Naive thymus-derived CD4-positive, alpha-beta T cell (primary cell): ENCODE measurements at places on chromosomes 1 and 21.

GRCh38 chr1:2288816-2289536, 60.9 kb downstream of the SKI start:
- DNase-seq: no peak

DNA sequence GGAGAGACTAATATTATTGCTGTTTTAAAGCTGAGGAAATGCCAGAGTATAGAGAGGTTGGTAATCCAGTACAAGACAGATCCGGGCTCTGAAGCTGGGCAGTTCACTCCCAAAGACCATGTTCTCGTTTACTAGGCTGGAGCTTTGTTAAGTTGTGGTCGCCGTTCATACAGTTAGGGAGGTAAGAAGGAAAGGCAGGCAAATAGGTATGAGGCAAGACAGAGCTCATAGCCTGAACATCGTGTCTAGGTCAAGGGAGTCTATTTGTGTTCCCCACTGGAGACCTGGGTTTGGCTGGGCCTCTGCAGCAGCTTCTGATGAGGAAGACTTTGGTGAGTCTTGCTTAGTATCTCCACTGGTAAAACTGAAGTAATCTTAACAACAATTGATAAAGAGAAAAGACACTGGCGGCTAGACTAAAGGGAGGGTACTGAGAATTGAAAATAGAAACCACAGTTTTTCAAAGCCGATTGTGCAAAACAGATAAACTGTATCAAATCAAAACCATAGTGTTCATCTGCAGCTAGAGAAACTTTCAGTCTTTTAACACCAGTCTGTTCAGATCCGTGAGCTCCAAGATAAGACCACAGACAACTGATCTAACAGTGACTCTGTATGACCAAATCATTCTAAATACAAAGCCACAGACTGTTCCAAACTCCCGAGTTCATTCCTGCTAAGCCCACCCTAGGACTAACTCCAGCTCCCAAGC, 217.0 kb upstream of the FAM78B start:
- no peak for DNase-seq

- peak; percentile 75 for DNase-seq
Observed at GRCh38 chr21:42107881-42108553, 36.9 kb downstream of the UMODL1 start.

GRCh38 chr1:1085171-1085841, 11.2 kb upstream of the RNF223 start:
- DNase-seq: no peak

DNA sequence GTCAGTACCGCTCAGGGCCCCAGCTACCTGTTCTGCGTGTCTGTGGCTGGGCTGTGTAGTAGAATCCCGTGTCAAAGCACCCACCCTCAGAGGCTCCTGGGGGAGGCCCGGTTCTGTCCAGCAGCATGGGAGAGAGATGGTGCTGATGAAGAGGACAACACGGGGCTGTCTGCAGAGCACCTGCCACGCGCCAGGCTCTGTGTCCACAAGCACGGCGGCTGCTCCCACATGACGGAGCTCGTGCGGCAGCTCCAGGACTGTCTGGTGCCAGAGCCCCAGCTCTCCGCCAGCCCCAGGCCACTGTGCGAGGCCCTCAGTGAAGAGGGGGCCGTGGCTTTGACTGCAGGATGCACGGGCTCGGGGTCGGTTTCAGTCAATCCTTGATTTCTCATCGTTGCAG, 42.0 kb upstream of the TSPEAR start:
- DNase-seq: no peak

DNA sequence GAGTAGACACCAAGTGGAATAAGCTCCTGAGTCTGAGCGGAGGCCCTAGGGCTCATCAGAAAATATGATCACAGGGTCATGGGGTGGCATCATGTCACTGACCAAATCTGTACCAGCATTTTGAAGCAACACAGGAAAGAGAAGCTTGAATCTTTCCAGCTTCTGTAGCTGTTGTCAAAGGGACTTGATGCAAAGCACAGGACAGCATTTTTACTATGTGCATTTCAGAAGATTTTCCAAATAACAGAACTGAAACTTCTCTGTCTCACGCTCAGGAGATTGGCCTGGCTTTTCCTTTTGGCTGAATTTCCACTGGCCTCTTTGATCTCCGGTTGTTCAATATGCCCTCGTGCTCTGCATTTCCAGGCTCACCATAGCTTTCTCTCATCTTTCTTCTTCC, 127.2 kb upstream of the ATP1B1 start:
- DNase-seq: no peak

- no peak for DNase-seq
Observed at GRCh38 chr1:160375788-160376524, 9.1 kb downstream of the NHLH1 start.

GRCh38 chr1:239025997-239026694, 360.2 kb upstream of the CHRM3 start:
- no peak for DNase-seq

GRCh38 chr1:224262373-224263054, 67.5 kb downstream of the NVL start:
- no peak for DNase-seq

DNA sequence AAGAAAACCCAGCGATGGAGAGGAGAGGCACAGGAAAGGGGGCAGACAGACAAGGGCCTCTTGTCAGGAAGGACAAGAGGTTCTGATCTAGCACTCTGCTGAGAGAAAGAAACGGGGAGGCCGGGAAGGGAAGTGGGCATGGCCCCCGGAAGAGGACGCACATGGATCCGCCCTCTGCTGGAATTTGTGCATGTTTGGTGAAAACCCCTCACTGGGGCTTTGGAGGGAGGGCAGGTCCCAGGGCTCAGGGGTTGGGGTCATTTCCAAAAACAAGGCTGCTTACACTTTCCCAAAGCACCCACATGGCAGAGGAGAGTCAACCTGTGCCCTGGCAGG, 32.4 kb upstream of the ECE1 start:
- DNase-seq: no peak

GRCh38 chr21:43775795-43776430, at the start of gene CSTB:
CSTB (minus strand) TSS chr21:43776308; CDS start chr21:43776269, 39 bp downstream.
- peak; percentile 78 for DNase-seq

- DNase-seq: no peak
Observed at GRCh38 chr21:40331804-40332203, 464.6 kb downstream of the PCP4 start.

GRCh38 chr1:234515411-234515810, 36.4 kb upstream of the TARBP1 start:
- no peak for DNase-seq

- DNase-seq: no peak
Observed at GRCh38 chr1:20848162-20848561, 61.1 kb upstream of the HP1BP3 start.

- DNase-seq: no peak
Observed at GRCh38 chr1:22259551-22260282, 116.8 kb upstream of the WNT4 start.

GRCh38 chr1:183761871-183762270, 43.0 kb upstream of the RGL1 start:
- no peak for DNase-seq

DNA sequence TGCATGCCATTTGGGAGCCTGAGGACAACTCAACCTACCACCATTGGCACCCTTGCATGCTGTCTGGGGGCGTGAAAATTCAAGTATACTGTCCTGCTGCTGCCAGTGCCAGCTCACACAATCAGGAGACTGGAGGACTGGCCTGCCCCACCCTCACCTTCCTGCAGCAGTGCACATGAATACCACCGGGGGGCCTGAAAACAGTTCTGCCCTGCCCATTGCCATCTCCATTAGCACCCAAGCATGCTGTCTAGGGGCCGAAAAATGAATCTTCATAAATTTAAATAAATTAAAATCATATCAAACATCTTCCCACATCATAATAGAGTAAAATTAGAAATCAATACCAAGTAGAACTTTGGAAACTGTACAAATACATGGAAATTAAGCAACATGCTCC, 322.1 kb upstream of the TMPRSS15 start:
- no peak for DNase-seq

DNA sequence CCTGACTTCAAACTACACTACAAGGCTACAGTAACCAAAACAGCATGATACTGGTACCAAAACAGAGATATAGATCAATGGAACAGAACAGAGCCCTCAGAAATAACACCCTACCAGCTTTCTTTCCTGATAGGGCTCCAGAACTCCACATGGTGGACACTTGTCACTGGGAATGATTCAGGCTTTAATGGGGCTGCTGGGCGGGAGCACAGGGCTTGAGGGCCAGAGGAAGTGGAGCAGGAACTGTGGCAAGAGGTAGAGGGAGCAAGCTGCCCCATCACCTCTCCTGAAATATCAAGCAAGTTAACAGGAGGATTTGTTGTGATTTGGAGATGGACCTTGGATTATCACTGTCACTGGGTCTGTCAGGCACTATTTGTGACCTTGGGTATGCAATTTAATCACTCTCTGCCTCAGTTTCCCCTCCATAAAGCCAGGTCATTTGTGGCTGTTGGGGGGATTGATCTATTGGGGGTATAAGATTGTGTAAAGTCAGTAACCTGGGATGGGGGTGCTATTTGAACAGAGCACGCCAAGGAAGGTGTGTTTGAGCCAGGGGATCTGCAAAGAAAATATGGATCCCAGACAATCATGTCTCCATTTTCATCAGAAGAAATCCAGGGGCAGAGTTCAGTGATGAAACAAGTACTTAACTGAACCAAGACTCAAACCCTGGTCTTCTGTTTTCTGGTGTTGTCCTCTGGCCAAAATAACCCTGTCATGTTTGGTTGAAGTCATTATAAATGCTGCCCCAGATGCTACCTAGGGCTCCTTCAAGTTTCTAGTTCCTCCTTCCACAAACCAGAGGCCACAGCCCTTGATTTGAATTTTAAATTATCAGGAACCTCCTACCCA, 25.2 kb downstream of the ETS2 start:
- no peak for DNase-seq

- DNase-seq: no peak
Observed at GRCh38 chr1:180233191-180234011, 3.3 kb downstream of the LHX4 start.

GRCh38 chr1:67459068-67459467, 28.9 kb upstream of the SERBP1 start:
- no peak for DNase-seq

DNA sequence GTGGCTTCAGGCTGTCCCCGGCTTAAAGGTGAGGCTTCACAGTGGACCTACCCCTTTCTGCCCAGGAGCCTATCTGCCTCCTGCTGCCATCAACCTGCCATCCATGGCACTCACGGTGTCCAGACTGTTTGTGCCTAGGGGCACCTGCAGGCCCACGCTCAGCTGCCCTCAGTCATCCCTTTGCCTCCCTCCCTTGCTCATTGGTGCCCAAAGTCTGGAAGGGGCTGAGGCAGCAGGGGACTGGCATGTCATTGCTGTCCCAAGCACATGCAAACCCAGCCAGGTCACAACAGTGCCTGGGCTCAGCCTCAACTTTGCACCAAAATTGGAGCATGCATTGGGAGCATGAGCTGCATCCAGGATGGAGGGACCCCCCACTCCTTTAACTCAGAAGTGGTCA, 1142.7 kb upstream of the NCAM2 start:
- DNase-seq: no peak

DNA sequence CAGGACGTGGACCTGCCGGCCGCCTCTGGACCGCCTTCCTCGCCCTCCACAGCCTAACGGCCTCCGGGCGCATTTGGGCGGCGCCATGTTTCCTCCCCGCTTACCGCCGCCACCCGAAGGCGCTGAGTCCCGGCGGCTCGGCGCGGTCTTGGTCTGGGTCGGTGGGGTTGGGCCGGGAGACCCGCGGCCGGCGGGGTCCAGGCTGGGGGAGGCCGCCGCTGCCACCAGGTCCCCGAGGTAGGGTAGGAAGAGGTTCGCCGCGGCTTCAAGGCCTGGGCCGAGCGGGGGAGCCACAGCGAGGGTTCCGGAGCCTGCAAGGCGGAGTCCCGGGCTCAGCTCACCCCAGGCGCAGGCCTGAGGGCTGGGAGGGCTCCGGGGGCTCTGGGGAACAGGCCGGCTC, 5.5 kb downstream of the OR2C3 start:
- DNase-seq: no peak

DNA sequence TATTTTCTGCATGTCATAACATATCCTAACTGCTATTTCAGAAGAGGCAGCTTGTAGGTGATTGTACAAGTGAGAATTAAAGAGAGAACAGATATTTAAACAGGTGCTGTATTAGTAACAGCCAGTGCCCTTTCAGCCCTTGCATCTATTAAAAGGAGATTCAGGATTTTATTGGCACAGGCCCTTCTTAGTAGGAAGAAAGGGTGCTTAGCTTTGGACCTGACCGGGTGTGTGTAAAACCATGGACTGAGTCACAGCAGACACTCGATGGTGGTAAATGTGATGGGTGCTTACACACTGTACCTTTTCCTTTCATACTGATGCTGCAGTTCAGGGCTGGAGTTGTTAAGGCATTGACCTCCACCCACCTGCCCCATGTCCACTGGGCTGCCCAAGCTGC, 12.7 kb upstream of the CD101 start:
- no peak for DNase-seq

DNA sequence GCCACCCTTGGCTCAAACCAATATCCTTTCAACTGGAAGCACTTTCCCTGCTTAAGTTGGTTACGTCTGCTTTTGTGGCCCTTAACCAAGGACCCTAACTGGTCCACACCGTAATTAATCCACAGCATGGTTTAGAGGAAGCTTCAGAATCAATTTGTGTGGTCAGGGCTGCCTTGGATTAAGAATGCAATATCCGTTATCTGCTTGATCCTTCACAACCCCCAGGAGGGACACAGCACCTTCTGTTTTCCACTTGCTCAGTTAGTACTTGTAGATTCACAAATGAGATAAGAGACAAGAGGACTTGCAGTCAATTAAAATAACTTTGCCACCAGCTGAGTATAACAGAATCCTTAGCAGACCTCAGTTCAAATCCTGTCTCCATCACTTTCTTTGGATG, 56.9 kb upstream of the LRP8 start:
- DNase-seq: no peak

DNA sequence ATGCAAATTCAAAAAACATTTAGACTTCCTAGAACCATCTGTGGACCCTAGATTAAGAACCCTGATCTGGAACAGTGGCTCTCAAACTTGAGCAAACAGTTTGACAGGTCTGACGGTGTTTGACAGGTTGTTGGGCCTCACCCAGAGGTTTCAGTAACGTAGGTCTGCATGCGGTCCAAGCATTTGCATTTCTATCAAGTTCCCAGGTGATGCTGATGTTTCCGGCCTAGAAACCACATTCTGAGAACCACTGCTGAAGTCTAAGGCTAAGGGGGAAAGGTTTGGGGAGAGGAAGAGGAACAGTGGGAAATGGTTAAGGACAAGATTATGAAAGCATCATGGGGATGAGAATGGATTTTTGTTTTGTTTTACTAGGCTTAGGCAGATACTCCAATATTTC, 48.6 kb downstream of the MDM4 start:
- no peak for DNase-seq

GRCh38 chr1:177091040-177091439, 73.5 kb downstream of the ASTN1 start:
- no peak for DNase-seq
